ENCODE measurements at places on chromosomes 3 and 15.

- no peak for DNase-seq
Measured at GRCh38 chr15:97745481-97746071, 214.9 kb upstream of the ARRDC4 start.

DNA sequence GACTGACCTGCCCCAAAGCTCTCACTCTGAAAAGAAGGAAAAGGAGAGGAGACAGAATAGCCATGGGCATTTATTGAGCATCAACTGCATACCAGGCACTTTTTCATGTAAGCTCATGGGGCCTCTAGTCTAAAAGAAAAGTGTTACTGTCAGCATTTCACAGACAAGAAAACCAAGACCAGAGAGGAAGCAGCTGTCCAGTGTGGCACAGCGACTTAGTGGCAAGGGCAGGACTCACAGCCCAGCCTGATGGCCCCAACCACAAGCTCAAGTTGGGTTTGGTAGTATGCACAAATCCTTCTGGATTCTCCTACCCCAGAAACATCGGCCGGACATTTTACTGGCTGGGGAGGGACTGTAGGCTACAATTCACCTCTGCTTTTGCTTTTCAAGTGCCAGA, 5.8 kb downstream of the EFCC1 start:
- DNase-seq: no peak

DNA sequence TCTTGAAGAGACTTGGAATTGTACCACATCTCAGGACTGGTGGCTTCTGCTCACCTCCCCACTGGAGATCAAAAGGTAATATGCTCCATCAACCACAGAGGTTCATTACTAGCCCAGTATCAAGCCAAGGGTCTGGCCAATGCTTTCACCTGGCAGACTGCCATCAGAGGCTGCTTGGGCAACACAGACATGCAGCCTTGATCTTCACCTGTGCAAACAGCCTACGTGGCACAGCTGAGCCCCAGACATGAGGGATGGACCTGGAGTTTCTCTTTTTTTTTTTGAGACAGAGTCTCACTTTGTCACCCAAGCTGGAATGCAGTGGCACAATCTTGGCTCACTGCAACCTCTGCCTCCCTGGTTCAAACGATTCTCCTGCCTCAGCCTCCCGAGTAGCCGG, 105.6 kb upstream of the HES1 start:
- no peak for DNase-seq

- no peak for DNase-seq
Measured at GRCh38 chr15:39358441-39359041, 222.3 kb upstream of the THBS1 start.

DNA sequence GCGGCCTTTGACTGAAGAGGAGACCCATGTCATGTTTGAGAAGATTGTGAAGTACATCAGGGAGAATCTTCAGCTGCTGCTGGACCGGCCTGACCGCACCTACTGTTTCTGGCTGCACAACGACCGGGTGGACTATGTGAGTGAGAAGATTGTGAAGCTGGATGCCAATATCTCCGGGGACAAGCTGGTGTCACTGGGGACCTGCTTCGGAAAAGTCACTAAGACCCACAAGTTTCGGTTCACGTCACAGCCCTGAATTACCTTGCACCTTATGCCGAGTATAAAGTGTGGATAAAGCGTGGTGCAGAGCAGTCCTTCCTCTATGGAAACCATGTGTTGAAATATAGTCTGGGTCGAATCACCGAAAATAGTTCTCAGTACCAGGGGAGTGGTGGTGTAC, 16.0 kb upstream of the DNAJC13 start:
- no peak for DNase-seq

DNA sequence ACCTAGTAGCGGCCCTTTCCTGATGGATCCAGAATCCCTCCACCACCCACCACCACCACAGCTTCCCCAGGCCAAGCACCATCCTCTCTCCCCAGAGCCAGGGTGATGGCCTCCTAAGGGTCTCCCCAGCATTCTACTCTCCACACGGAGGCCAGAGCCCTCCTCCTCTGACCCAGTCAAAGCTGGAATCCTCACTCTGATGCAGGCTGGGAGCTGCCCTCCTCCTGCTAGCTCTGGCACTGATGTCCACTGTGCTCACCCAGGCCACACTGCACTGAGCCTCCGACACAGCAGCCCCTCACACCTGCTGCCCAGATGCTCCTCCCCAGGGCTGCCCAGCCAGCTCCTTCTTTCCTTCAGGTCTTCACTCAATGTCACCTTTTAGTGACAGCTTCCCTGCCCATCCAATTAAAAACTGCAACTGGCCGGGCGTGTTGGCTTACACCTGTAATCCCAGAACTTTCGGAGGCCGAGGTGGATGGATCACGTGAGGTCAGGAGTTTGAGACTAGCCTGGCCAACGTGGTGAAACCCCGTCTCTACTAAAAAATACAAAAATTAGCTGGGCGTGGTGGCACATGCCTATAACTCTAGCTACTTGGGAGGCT, 21.0 kb downstream of the XXYLT1 start:
- no peak for DNase-seq

- DNase-seq: no peak
Measured at GRCh38 chr3:182035324-182035723, 323.6 kb downstream of the SOX2 start.

DNA sequence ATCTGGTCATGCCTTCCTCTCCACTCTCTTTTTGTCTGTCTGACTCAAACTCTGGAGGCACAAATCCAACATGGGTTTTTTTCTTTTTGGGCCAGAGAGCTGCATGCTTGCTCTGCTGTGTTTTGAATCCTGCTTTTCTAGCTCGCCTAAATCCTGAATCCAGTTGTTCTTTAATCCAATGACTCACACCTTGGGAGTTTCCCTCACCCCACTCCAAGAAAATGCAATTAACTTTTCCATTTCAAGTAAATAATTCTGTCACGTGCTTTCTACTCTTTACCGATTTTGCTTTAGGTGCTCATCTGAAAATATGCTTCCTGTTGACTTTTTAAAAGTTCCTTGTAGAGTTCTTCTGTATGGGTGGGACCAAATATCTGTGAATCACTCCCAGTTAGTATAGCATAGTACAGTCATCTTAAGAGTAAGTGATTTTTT, 47.6 kb downstream of the SLMAP start:
- no peak for DNase-seq

DNA sequence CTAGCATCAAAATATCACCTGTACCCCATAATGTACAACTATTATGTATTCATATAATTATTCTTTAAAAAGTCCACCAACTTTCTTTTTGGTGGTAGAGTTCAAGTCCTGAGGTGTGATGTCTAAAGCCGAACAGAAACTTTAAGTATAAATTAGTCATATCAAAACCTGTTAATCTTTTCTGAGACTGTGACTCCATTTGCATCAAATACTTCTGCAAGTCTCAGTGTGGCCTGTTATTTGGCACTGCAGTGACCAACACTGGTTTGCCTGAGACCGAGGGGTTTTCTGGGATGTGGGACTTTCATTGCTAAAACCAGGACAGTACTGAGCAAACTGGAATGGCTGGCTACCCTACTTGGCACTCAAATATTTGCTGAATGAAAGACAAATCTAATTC, 7.3 kb downstream of the NGLY1 start:
- DNase-seq: no peak

GRCh38 chr3:45417930-45418847, 29.8 kb downstream of the LARS2 start:
- no peak for DNase-seq

DNA sequence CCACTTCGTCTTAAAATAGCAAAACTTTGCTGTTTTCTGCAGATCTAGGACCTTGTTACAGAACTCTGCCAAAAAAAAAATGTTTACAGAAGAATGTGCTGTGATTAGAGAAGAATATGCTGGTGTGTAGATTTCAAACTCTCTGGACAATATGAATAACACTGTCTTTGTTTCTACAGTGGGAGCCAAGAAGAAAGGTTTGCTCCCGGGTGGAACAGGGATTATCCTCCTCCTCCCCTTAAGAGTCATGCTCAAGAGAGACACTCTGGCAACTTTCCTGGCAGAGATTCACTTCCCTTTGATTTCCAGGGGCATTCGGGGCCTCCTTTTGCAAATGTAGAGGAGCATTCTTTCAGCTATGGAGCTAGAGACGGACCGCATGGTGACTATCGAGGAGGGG, 27.3 kb downstream of the RBM6 start:
- DNase-seq: no peak

DNA sequence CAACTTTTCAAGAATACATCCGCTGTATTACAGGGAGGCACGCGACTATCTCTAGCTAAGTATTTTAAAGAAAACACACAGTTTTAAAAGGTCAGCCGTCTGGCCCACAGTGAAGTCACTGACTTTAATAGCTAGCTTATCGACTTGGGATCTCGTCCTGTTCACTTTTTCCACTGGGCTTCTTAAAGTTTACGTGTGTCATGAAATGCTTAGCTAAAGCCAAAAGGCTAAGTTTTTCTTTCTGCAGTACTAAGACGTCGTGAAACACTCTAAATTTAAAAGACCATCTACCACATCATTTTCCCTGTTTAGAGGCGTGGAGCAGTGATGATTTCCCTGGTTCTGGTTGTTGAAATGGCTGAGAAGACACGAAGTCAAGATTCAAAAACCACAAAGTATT, 27.1 kb downstream of the LRIG1 start:
- no peak for DNase-seq

GRCh38 chr3:4985330-4986174, 6.3 kb downstream of the BHLHE40 start:
- DNase-seq: no peak

- DNase-seq: no peak
Measured at GRCh38 chr3:10506696-10507095, 1.3 kb upstream of the ATP2B2 start.

DNA sequence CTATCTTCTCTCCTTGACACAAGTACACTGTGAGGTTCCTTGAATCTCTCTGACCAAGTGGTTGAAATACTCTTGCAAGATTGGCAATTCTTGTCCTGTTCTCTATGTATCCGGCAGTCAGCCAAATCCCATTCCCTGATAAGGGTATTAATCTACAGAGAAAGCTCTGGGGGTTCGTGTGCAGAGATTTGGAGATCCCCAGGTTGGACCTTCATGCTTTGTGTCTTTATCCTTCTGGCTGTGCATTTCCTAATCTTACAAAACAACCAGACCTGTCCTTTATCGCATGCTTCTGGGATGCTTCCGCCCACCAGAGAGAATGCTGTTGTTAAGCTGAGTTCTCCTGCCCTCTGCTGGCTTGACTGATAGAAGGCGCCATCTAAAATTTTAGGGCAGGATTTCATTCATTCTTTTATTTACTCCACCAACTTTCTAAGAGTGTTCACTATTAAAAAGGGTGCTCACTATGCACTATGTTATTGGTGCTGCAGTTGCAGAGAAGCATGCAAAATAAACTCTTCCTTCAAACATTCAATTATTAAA, 8.6 kb upstream of the SST start:
- peak; percentile 26 for DNase-seq

DNA sequence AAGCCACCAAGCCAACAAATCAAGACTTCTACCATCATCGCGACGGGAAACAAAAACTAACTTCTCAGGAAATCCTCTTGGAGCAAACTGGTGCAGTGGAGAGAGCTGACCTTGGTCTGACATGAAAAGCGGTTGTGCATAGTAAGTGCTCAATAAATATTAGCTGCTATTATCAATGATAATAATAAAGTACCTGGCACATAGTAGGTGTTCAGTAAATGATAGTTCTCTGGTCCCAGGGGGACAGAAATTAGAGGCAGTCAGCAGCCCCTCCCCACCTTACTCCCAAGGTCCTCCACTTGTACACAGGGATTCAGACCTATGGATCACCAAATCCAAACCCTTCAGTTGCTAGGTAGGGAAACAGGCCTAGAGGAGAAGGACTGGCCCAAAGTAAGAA, 6.0 kb upstream of the CSK start:
- no peak for DNase-seq

DNA sequence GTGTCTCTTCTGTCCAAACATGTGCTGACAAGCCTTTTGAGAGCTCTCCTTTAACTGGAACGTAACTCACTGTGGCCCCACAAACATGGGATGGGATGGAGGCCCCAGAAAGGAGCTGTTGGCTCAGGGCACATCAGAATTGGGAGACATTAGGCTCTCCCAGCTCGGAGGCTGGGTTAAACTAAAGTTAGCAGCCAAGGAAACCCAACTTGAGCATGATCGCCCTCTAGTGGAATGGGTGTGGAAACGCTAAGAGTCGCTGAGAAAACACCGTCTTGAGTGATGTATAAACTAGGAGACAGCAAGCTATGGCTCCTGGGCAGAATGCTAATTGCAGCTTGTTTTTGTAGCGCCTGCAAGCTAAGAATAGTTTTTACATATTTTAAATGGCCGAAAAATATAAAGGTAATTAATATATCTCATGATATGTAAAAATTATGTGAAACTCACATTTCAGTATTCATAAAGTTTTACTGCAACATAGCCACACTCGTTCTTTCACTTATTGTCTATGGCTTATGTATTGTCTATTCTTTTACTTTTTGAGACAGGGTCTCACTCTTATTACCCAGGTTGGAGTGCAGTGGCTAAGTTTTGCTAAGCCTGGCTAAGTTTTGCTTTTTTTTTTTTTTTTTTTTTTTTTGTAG, 138.8 kb upstream of the HACD2 start:
- peak; percentile 75 for DNase-seq

DNA sequence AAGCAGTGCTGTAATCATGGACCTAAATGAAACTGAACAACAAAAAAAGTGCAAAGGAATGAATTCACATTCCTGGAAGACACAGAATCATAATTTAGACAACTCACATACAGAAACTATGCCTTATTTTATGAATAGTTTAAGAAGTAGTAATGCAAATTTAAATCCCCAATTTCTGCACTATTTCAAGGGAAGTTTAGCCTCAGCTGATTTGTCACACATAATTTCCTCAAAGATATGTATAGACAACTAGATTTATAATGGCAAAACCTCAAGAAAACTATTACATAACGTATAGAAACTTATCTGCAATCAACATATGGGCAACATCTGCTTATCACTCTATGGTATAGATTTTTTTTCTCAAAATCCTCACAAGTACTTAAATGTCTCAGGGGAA, 7.8 kb upstream of the PTX3 start:
- no peak for DNase-seq

- DNase-seq: no peak
Measured at GRCh38 chr15:35007397-35007796, 19.3 kb upstream of the ZNF770 start.

Data from left renal cortex interstitium (tissue), 4 donors.